ENCODE measurements at places on chromosomes 1 and 21.

GRCh38 chr21:29187944-29188343 lies 57.5 kb downstream of the MAP3K7CL start:
- no peak for DNase-seq

DNA sequence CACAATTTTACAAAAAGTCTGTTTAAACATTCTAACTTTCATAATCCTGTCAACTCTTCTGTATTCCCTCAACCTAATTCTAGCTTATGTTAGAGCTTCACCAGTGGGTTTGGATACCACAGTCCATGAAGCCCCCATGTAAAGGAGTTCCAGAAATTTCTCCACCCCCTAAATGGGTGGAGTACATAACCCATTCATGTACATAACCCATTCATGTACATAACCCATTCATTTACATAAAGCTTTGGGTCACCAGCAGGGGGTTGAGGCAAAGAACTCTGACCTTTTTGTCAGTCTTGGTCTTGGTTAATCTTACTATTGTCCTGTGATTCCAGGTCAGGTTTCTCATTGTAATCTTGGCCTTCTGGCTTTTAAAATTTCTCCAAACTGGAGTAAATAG lies 61.6 kb downstream of the SMYD2 start:
- DNase-seq = no peak

GRCh38 chr1:231638647-231639046 lies 12.1 kb downstream of the DISC1 start:
- DNase-seq = no peak

DNA sequence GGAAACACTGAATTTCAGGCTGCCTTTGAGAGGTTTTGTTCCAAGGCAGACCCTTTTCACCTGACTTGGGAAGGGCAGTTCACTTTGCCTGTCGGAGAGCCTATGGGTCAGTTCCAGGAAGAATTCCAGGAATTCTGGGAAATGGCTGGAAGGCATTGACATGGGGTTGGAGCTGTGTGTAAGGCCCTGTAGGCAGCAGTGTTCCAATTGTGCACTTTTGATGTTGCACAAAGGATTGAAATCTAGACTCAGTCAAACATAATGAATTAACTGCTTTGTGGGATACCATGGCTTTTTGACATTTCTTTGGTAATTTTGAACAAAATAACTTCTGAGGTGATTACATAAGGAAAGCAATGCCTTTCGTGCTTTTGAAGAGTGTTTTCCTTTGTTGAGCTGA lies 184.6 kb downstream of the SDCCAG8 start:
- DNase-seq = no peak

GRCh38 chr1:88678405-88678804 lies 5.7 kb upstream of the PKN2 start:
- DNase-seq = no peak

GRCh38 chr21:45074818-45075595 lies 627 bp downstream of the ADARB1 start:
- no peak for DNase-seq

DNA sequence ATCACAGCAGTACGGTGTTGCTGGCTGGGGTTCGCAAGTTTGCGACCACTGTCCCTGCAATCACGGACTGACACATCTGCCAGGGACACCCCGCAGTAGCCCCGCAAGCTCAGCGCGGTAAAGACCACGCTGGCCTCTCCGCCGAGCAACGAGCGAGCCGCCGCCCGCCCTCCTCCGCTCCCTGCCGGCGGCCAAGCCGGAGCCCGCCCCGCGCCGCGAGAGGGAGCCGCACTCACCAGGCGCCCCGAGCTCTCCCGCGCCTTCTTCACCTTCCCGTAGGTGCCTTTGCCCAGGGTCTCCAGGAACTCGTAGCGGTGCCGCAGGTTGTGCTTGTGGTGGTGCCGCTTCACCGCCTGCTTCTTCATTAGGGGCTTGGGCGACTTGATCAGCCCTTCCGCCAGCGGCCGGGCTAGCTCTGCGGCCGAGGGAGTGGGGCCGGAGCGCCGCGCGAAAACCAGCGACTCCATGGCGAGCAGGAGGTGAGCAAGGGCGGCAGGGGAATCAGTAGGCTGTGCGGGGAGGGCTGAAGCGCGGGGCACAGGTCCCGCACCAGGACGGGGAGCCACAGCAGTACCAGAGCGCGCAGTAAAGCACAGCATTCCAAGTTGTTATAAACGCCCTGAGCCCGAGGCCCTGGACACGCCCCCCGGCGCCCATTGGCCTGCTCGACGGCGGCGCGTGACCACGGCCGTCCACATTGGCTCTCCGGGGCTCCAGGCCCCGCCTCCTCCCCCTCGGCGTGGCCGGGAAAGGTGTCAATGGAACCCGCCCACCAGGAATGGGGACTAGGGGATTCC lies at the start of gene NUAK2:
NUAK2 (minus strand) TSS at position 584 of the 797 bp plus-strand sequence; CDS start at position 467, 117 bp downstream.
- peak; percentile 63 for DNase-seq

DNA sequence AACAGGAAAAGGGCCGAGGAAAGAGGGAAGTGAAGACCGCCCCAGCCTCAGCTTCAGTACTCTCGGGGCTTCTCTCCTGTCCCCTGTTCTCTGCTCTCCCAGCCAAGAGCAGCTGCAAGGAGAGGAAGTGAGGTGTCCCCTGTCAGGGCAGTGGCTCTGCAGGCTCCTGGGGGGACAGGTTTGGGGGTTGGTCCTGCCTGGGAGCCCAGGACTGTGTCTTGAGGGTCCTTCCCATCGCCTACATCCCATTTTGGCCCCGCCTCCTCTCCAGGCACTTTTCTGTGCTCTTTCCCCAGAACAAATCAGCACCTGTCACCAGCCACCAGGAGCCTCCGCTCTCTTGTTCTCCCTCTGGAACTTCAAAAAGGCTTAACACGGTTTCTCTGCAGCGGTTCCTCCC lies 82.6 kb downstream of the VWA5B1 start:
- no peak for DNase-seq

- DNase-seq = no peak
Observed at GRCh38 chr1:172837816-172838679, 179.1 kb downstream of the FASLG start.

DNA sequence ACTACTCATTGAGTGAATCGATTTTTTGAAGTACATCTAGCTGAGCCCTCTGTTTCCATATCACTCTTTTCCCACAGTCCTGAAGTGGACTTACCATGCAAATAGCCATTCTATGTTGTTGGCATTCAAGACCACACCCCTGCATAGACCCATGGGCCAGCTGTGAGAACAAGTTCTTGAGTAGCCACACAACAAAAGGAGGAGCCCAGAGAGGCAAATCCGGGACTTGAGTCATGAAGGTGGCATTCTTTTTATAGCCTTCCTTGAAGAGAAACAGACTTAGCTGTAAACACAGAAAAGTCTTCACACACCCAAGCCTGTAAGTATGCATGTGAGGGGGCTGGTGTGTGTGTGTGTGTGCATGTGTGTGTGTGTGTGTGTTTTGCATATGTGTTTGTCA lies 13.8 kb upstream of the SPRR5 start:
- DNase-seq = no peak

GRCh38 chr1:169460191-169460833 lies 25.4 kb downstream of the SLC19A2 start:
- DNase-seq = no peak

DNA sequence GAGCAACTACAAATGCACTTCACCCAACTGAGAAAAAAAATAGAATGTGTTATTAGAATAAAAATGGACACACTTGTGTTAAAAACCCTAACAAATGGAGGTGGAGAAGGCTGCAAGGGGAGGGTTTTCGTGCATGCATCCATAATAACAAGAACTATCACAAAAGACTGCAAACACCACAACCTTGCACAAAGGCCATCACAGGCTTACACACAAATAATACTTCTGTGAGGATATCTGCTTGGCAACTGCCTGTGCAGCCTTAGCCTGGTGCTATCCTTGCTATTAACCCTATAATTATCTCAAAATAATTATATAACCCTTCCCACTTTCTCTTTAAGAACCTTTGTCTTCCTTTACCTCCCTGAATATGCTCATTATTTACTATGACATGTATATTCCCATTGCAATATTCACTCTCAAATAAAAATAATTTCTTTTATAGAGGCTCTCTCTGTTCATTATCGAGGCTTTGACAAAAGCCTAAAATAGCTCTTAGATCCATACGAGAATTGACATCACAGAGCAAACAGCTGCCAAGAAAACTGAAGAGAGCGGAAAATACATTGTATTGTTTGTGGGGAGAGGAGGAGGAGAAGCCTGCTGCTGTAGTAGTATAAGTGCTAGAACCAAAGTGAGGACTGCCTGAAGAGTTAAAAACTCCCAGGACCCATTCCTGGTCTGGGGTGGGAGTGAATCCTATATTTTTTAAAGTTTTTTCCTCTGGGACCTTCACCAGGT lies 1768.7 kb downstream of the BRINP3 start:
- no peak for DNase-seq

GRCh38 chr1:163974120-163974519 lies 584.9 kb upstream of the PBX1 start:
- no peak for DNase-seq

DNA sequence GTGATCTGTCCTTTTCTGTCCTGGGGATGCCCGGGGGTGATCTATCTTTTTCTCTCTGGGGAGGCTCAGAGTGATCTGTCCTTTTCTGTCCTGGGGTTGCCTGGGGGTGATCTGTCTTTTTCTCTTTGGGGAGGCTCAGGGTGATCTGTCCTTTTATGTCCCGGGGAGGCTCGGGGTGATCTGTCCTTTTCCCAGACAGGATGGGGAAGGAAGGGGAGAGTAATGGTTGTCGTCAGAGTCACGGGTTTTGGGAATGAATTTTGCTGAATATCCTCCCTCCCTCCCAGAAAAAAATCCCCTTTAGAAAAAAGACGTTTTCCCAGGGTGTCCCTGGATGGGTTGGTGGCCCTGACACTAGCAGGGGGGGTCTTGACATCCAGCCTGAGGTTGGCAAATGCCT lies 91.5 kb downstream of the ARHGEF10L start:
- no peak for DNase-seq

- DNase-seq = no peak
Observed at GRCh38 chr1:75392278-75392677, 218.6 kb downstream of the SLC44A5 start.

DNA sequence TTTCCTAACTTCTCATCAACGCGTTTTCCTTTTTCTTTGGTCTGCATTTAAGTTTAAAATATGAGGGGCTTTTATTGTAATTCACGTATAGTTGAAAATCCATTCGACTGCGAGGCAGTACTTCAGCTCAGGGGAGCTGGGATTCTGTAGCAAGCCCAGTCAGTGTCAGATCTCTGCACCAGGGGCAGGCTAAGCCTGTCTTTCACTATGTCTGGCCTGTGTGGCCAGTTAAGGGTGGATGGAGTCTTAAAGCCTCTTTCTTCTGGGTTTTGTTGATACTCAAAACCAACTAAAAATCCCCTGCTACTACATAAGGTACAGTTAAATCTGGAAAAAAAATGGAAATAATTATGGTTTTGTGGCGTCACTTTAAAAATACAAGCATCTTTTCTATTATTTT lies 124.7 kb downstream of the TYW3 start:
- no peak for DNase-seq

Measured in stimulated activated CD8-positive, alpha-beta memory T cell treated with anti-CD3 and anti-CD28 coated beads, Interleukin-2, amount 100 ng/mL, for 1 hour (primary cell).